ENCODE measurements at places on chromosomes 16 and 17. TPM values are rescaled to one million over a fixed set of nuclear protein-coding genes. Genes with fewer than 3 reads are reported as not detected.

SYT17 gene
- total RNA-seq, result 1.3 TPM

TBC1D3K gene
- not detected for total RNA-seq

C16orf92 gene
- not detected for total RNA-seq

CUEDC1 gene
- 6.9 TPM for total RNA-seq

TP53I13 gene
- total RNA-seq, result 25.3 TPM

MSI2 gene
- total RNA-seq, result 21.3 TPM

EXOC3L1 gene
- total RNA-seq, result not detected

STXBP4 gene
- total RNA-seq, result 2.1 TPM

MNT gene
- 5.0 TPM for total RNA-seq

ZFPM1 gene
- total RNA-seq, result 1.7 TPM

NECAB2 gene
- not detected for total RNA-seq

NEUROD2 gene
- total RNA-seq, result not detected

CTNS gene
- total RNA-seq, result 15.0 TPM

GCGR gene
- total RNA-seq, result not detected

KRTAP4-1 gene
- not detected for total RNA-seq

CPHXL2 gene
- not detected for total RNA-seq

ARL6IP1 gene
- 189 TPM for total RNA-seq

KLHL10 gene
- 0.13 TPM for total RNA-seq

RHBDF1 gene
- 10.3 TPM for total RNA-seq

CNGB1 gene
- total RNA-seq, result under 0.01 TPM

OR3A3 gene
- not detected for total RNA-seq

CCT6B gene
- total RNA-seq, result 0.51 TPM

TBC1D3G gene
- total RNA-seq, result not detected

RTN4RL1 gene
- total RNA-seq, result 0.13 TPM

ZNF764 gene
- total RNA-seq, result 2.6 TPM

TBC1D26 gene
- total RNA-seq, result not detected

SENP3 gene
- total RNA-seq, result 129 TPM

All from bronchial epithelial cell (primary cell).